ENCODE measurements at places on chromosomes 2 and 18.

GRCh38 chr18:9008709-9009635, 93.5 kb upstream of the NDUFV2 start:
- no peak for DNase-seq

DNA sequence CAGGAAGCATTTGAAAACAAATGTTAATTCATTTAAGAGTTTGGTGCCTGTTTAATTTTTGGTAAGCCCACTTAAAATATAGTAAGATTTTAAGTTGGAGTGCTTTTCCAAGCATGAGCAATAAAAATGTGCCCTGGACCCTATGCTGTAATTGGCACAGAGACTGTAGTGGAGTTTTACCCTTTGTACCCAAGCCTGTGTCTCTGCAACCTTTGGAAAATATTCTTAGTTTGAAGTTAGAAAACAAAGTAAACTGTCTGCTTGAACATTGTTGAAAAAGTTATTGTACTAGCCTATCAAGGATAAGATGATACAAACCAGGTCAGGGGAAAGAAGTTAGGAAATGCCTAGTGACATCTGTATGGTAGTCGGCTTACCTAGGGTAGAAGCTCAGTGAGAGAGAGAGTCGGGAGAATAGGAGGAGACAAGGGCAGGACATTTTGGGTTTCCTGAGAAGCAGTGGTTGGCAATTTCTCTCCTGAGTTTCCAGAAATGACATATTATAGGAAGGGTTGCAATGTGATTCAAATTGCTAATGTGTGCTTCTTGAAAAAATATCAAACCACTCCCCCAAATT, 66.5 kb downstream of the CCDC85A start:
- DNase-seq: no peak

GRCh38 chr2:217664761-217665160, 338.0 kb downstream of the TNS1 start:
- DNase-seq: no peak

GRCh38 chr2:193141-193671, 70.6 kb downstream of the SH3YL1 start:
- no peak for DNase-seq

GRCh38 chr2:204234879-204235278, 298.3 kb downstream of the ICOS start:
- DNase-seq: peak; percentile 14

DNA sequence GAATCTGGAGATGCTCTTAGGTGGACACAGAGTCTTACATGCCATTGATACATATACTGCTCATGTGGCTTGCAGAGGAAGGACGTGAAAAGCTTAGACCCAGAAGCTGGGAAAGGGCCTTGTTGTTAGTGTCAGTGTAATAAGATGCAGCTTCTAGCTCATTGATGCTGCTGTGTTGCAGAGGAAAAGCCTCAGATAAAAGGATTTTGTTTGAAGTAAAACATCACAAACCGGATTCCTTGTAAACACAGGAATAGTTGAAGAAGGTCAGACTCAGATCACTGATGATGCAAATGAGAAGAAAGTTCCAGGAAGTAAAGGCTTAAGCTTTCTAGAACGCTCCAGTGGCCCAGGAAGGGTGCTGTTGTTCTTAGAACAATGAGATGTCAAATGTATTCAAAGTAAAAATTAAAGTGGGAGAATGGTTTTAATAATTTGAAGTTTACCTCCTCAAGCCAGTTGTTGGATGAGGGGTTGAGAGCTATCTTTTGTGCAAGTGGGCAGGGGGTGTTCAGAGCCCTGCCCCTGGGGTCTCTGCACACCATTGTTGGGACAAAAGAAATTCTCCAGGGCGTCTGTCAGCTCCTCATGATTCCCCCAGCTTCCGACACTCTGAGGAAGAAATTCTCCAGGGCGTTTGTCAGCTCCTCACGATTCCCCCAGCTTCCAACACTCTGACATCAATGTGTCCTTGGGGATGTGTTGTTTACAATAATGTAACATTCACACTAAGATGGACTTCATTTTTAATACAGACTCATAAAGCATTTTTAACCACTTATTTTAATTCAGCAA, 61.3 kb upstream of the CHMP1B start:
- DNase-seq: no peak

GRCh38 chr2:168255103-168255502, 7.7 kb upstream of the STK39 start:
- DNase-seq: no peak

DNA sequence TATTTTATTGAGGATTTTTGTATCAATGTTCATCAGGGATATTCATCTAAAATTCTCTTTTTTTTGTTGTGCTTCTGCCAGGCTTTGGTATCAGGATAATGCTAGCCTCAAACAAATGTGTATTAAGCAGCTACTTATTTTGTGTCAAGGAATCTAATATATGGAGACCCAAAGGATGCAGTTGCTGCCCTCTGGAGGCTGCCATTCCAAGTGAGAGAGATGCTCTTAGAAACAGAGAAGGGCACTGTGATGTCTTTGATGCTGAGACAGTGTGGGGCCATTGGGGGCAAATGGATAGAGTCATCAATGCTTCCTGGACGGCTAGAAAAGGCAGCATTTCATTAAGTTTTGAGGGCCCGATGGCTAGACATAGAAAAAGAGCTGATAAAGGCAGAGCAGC, 292.6 kb downstream of the SETBP1 start:
- DNase-seq: peak; percentile 41

GRCh38 chr2:2536416-2537056, 205.5 kb upstream of the MYT1L start:
- no peak for DNase-seq

- no peak for DNase-seq
These were observed 43.7 kb downstream of the FSHR start for GRCh38 chr2:49110571-49110970.

GRCh38 chr2:45758018-45758417, 106.5 kb downstream of the PRKCE start:
- no peak for DNase-seq

DNA sequence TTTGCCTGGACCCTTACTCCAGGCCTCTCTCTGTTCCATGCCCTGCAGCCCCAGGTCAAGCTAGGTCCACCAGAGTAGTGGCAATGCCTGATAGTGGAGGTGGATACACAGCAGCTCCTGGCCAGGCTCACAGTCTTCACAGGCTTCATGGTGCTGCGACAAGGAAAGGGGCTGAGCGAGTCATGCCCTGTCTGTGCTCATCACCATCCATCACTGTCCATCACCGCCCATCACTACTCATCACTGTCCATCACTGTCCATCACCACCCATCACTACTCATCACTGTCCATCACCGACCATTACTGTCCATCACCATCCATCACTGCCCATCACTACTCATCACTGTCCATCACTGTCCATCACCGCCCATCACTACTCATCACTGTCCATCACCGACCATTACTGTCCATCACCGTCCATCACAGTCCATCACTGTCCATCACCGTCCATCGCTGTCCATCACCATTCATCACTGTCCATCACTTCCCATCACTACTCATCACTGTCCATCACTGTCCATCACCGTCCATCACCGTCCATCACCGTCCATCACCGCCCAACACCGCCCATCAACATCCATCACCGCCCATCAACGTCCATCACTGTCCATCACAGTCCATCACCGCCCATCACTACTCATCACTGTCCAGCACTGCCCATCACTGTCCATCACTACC, 57.1 kb upstream of the OTOS start:
- no peak for DNase-seq

DNA sequence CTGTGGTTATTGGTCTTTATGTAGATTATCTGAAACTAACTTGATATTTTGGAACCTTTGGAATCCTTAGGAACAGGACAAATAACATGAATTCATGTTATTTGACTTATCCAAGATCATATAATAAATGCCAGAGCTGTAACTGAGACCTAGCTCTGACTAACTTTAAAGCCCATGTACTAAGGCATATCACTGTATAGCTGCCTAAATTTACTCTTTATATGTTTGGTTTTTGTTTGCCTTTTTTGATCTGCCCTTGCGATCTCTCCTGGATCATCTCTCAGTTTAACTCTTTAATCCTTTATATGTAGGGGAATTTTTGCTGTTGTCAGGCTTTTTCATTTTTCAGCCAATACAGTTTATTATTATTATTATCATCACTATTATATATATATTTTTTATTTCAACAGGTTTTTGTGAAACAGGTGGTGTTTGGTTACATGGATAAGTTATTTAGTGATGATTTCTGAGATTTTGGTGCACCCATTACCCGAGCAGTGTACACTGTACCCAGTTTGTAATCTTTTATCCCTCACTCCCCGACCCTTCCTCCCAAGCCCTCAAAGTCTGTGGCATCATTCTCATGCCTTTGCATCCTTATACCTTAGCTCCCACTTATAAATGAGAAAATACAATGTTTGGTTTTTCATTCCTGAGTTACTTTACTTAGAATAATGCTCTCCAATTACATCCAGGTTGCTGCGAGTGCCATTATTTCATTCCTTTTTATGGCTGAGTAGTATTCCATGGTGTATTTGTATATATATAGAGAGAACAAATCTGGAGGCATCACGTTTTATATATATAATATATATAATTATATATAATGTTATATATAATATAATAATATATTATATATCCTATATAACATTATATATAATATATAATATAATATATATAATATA, 48.9 kb downstream of the APLF start:
- no peak for DNase-seq

- DNase-seq: peak; percentile 88
These were observed 220.1 kb downstream of the HAUS1 start for GRCh38 chr18:46324087-46324955.

- DNase-seq: no peak
These were observed 754.2 kb upstream of the ID2 start for GRCh38 chr2:7927691-7928090.

GRCh38 chr2:224807153-224807964, 91.2 kb upstream of the CCDC195 start:
- DNase-seq: peak; percentile 48

DNA sequence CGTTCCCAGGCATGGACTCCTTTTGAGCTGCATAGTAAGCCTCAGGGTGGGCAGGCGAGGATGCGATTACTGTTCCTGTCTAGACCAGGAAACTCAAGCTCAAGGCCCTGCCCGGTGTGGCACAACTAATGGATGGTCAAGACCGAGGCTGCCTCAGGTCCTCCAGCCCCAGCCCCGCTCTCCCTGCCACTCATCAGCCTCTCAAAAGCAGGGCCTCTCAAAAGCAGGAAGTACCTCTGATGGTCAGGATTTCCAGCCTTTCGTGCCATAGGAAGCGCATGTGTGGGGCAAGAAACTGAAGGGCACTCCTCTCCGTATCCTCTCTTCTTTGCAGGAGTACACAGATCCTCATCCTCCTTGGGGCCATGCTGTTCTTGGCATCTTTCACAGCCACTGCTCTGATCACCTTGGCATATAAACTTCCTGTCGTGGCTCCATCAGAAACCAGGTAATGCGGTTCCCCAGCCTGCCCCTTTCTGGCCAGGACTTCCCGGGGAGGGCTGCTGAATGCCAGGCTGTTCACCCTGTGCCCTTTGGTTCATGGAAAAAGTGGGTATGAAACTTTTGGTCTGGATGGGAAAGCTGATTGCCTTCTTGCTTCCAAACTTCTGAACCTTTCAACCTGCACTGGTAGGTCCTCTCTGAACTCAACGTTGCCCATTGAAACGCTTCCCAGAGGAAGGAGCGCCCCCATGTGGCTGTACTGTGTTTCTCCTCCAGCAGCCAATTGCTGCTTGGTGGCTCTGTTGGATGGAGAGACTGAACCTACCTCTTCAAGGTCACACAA, 82.8 kb upstream of the SEC11C start:
- DNase-seq: peak; percentile 84

DNA sequence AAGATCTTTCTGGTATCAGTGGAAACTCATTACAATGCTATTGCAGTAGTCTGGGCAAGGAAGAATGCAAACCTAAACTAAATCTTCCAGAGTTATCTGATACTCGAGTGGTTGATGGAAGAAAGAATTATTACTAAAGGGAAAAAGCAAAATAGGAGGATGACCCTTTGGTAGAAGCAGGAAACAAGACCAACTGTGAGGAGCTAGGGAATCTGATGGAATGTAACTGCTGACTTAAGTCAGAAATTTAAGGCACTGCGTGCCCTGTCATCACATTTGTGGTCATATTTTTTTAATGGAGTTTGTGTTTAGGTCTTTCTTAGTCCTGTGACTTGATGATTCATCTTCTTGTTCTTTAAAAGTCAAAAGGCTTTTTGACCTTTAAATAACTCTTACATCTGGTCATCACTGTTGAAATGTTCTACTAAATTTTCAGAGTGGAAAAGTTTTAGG, 36.5 kb upstream of the ARMC9 start:
- peak; percentile 99 for DNase-seq

DNA sequence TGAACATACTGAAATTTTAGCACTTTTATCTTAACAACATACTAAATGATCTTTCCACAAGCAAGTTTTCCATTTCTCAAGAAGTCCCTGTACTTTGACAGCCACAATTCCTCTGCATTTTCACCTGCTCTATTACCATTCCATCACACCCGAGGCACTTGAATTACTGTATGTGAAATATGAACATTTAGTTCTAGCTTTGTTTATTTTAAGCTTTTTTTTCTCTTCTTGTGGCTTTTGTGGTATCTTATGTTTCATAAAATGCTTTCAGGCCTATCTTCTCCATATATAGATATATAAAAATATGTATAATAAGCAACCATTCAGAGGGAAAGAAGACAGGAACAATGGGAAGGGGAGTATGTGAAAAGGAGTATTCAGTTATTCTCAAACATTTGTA, 693.9 kb downstream of the SATB2 start:
- peak; percentile 1 for DNase-seq

- DNase-seq: no peak
These were observed 11.6 kb downstream of the RAMP1 start for GRCh38 chr2:237870754-237871651.

DNA sequence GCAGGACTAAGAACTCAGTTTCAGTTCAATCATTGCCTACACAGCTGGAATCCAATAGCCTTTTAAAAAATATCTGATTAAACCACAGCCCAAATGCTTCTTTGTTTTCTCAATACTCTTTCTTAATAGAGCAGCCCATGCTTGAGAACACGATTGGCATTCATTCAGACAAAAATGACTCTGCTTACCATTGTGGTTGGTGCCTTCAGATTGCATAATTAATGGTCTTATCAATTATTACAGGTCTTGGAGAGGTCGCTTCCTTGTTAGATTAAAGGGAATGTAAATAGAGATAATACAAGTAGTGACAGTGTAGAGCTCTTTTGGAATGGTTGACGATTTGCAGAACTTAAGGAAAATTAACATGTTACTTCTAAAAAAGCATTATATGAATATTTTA, 107.2 kb downstream of the RNF152 start:
- DNase-seq: no peak

GRCh38 chr18:62963507-62963906, 248.2 kb downstream of the PHLPP1 start:
- DNase-seq: no peak

GRCh38 chr18:40360558-40360957, 1594.5 kb upstream of the PIK3C3 start:
- no peak for DNase-seq

- DNase-seq: no peak
These were observed 145.1 kb upstream of the ITGB6 start for GRCh38 chr2:160345071-160345764.

DNA sequence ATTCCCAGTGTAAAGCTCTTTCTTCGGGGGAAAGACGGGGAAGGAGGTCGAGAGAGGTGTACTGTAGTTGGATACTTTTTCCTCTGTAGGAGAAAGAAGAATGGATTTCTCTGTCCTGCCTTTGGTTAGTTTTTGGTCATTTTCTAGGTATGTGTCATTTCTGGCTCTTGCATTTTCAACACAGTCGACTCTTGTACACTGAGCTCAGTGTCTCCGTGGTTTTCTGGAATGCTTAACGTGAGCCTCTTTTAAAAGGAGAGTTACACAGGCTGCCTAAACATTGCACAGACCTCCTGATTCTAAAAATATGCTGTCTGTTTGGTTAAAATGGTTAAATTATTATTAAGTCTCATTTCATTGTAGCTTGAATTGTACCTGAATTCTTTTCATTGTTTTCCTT, 21.8 kb upstream of the GLS start:
- peak; percentile 85 for DNase-seq

- DNase-seq: no peak
These were observed 13.5 kb upstream of the SALL3 start for GRCh38 chr18:78965917-78966792.
